ENCODE measurements at places on chromosomes 7 and 10. TPM values are rescaled to one million over a fixed set of nuclear protein-coding genes. Genes with fewer than 3 reads are reported as not detected.
A peak's percentile ranks its signal among the peaks of the same experiment; 100 is the strongest.

- no peak for DNase-seq
These were observed 244.1 kb downstream of the PTEN start for GRCh38 chr10:88107296-88108097.

- no peak for DNase-seq
These were observed 144.0 kb upstream of the ITGB1 start for GRCh38 chr10:33102071-33102470.

CALHM1 gene
- total RNA-seq = not detected

DNA sequence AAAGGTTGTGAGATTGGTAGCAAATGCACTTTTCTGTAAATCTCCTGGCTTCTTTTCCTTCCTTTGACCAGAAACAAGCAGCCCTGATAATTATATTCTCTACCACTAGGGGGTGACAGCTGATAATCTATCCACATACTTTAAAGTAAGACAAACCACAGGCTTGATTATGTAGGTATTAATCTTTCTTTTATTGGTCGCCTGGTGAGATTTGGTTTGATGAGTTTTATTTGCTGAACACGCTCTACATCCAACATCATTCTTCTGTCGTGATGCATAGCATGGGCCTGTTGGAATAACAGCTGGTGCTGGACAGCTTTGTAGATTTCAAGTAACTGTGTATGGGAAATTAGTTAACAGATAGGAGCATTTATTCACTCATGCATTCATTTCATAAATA lies 63.5 kb downstream of the ZNF365 start:
- DNase-seq = peak; percentile 48

DNA sequence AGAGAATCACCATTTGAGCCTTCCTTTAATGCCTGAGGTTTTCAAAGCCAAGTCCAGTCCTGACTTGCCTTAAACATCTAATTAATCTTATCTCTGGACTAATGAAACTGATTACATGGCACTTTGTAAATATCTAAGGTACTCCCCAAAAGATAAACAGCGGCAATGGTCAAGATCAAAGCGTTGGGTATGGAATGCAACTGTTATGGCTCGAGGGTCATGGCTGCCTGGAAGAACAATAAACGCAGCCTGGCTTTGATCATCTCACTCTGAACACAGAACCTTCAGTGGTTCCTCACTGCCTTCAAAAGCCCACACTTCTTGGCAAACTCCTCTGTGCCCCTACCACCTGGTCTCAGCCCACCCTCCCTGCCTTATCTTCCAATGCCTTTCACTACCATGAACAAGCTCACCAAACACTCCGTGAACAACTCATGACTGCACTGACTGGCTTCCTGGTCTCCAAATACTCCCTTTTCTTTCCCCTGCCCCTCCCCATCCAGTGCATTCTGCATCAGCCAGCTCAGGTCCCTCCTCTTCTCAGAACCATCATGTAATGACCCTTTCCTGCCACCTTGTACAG lies 150.2 kb upstream of the NFE2L3 start:
- no peak for DNase-seq

GRCh38 chr10:96833220-96834001 lies 1.3 kb downstream of the LCOR start:
- DNase-seq = no peak

DNA sequence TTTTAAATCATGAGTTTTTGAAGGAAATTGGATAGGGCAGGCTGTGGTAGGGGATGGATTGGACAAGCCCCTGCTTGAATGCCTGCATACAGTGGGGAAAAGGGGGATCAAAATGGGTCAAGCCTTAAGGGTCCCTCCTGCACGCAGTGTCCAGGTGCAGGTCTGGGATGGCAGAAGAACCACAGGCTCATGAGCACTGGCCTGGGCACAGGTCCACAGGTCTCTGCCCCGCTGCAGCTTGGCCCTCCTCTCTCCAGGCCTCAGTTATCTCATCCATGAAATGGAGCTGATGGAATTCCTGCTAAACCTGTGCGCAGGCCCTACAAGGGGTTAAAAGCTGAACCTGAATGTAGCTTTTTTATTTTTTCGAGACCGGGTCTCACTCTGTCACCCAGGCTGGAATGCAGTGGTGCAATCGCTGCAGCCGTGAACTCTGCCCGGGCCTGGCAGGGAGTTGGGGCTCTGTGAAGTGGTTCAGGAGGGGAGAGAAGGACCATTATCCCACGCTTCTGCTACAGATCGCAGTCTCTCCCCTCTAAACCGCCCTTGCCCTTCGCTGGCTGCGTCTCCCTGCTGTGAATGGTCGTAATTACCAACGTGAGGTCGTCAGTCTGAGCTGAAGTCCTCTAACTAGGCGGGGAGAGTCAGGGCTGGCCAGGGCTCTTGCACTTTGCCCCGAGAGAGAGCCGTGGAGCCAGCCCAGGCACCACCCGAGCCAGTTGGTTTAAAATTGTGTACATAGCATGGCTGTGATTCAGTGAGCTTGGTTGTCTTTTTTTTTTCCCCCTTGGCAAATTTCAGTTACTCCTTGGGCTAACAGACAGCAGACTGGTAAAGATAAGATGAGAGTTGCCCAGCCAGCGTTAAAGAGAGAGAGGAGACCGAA lies 77.5 kb upstream of the GTF2I start:
- DNase-seq = no peak

SCART1 gene
- 10.5 TPM for total RNA-seq

- no peak for DNase-seq
These were observed 116.0 kb downstream of the ARID5B start for GRCh38 chr10:62017491-62017870.

DNA sequence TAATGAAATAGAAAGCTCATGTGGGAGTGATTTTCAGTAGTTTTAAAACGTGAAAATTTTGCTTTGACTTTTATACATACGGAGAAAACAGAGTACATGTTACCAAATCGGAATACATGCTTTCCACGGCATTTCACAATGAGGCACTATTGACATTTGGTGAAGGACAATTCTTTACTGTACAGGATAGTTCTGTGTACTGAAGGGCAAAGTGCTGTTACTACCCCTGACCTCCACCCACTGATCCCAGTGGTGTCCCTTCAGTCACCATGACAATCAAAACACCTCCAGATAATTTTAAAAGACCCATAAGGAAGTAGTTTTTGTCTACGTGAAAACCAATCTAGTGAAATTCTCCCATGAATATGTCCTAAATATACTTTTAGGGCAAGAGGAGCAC lies 33.1 kb upstream of the ANK3 start:
- DNase-seq = no peak

KAZALD1 gene
- total RNA-seq = not detected

- DNase-seq = no peak
These were observed 867.2 kb upstream of the LRRTM3 start for GRCh38 chr10:66058594-66058993.

GRCh38 chr7:120842121-120842621 lies 15.8 kb downstream of the TSPAN12 start:
- no peak for DNase-seq

DNA sequence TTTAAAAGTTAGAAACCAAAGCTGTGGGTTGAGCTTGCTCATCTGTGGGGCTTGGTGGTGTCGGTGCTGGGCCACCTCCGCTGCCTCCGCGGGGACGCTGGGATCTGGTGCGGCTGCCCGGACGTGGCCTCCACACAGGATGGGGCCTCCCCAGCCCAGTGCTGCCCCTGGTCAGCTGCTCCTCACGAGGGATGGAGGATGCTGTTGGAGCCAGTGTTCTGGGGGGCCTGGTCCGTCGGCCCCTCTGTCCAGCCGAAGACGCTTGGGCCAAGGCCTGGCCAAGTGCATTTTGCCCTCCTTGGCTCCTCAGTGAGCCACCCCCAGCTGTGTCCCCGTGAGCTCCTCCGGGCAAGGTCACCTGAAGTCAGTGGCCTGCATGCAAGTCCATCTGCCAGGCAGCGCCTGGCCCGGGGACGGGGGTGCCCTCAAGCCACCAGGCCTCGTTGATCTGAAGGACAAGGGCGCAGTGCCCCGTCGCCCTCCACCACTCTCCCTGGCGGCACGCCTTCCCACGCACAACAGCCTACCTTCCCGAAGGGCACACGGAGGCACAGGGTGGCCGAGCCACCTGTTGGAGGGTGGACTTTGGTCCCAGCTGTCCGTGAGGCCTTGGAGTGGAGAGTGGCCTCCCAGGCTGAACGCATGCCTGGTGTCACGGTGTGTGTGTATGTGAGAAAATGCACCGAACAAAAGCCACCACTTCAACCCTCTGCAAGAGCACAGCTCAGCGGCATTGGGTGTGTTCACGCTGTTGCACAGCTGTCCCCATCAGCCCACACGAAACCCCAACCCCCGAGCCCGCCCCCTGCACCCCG lies 27.3 kb downstream of the KNDC1 start:
- DNase-seq = no peak

DNA sequence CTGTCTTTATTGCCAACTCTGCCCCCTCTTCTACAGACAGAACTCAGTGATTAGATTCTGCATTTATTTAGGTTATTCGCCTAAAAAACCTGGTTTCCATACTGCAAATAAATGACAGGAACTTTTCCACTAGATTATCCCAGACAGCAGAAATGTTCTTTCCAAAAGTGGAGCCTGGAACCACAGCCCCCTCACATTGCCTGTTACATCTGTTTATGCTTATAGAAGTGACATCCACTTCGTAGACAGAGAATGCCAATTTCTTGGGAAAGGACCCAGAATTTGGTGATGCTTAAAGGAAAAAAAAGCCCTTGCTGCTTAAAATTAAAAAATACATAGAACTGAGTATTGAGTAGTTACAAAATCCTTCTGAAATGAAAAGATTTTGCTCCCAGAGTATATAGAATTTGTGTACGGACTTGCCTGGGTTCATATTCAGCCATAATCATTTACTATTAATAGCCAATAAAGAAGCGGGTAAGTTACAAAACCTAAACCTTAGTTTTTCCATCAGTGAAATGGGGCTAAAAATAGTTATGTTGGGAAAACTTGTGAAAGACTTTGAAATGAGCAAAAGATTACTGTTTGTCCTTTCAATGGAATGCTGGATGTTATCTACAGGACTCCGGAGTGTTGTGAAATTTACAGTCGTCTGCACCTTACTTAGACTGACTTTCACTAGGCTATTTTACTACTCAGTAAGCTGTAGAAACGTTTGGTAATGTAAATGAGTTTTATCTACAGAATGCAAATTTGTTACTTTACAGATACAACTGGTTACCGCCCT lies 1.1 kb upstream of the PPP1R9A start:
- no peak for DNase-seq

DNA sequence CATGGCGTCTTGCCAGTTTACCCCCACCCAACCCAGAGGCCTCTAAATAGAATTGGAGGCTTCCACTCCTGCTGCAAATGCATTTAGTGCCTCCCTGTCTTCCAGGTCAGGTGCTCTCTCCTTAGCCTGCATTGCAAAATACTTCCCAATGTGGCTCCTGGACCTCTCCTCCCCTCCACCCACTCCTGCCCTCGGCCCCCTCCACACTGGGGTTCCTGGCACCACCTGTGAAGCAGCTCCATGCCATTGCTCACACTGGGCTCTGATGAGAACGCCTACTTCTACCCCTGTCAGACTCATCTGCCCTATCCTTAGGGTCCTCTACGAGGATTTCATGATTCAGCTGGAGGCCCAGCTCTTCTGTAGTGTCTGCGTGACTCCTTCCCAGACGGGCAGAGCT lies 37.4 kb downstream of the C10orf120 start:
- no peak for DNase-seq

DNA sequence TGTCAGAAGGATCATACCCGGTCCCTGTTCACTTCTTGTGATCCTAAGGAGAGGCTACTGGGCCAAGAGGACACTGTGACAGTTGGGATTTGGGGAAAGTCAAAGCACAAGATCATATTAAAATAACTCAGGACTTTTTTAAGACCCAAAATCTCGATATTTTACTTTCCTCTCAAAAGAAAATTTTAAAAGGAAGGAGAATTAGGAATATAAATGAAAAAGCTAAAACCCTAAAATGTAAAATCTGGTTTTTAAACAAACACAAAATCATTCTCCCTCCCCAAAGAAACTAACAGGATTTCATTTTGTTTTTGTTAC lies 36.4 kb downstream of the ALOX5 start:
- no peak for DNase-seq
